Esophagus mucosa (tissue), 1 donor: ENCODE measurements at places on chromosomes 13 and 19. TPM values are rescaled to one million over a fixed set of nuclear protein-coding genes. Genes with fewer than 3 reads are reported as not detected.

CGB5 gene
- total RNA-seq, result not detected

KRTDAP gene
- total RNA-seq, result 338 TPM

ZNF442 gene
- 2.8 TPM for total RNA-seq

ZNF90 gene
- total RNA-seq, result 0.96 TPM

HNRNPUL1 gene
- total RNA-seq, result 116 TPM

CEACAM21 gene
- 2.0 TPM for total RNA-seq

ACER1 gene
- total RNA-seq, result 1.8 TPM

RNF17 gene
- total RNA-seq, result not detected

PLVAP gene
- 22.6 TPM for total RNA-seq

DCLK1 gene
- total RNA-seq, result 1.5 TPM

ERICH4 gene
- not detected for total RNA-seq

KLF16 gene
- total RNA-seq, result 23.4 TPM

CFAP97D2 gene
- not detected for total RNA-seq

PSG6 gene
- not detected for total RNA-seq

KLF1 gene
- not detected for total RNA-seq

PRSS57 gene
- total RNA-seq, result not detected

GDF15 gene
- total RNA-seq, result 3.9 TPM

NOVA2 gene
- total RNA-seq, result 0.40 TPM

TMEM86B gene
- 1.8 TPM for total RNA-seq

LRRC8E gene
- total RNA-seq, result 11.6 TPM

HSPBP1 gene
- total RNA-seq, result 31.2 TPM

ERCC2 gene
- 10.6 TPM for total RNA-seq

CBARP gene
- total RNA-seq, result 2.0 TPM

UPF3A gene
- 26.2 TPM for total RNA-seq

LGALS7B gene
- total RNA-seq, result 886 TPM

LHB gene
- not detected for total RNA-seq

NAT14 gene
- 7.5 TPM for total RNA-seq

ATP11A gene
- 16.7 TPM for total RNA-seq

PROZ gene
- total RNA-seq, result not detected

ADAMTSL5 gene
- total RNA-seq, result 6.7 TPM

RPS16 gene
- 2,374 TPM for total RNA-seq

SCGB2B2 gene
- total RNA-seq, result 0.32 TPM

PSG2 gene
- total RNA-seq, result not detected

LRRC25 gene
- 0.48 TPM for total RNA-seq
